Pulmonary artery endothelial cell (primary cell): ENCODE measurements at places on chromosomes 7 and 10. TPM values are rescaled to one million over a fixed set of nuclear protein-coding genes. Genes with fewer than 3 reads are reported as not detected.

ASB10 gene
- not detected in 2 replicates for total RNA-seq

DNA sequence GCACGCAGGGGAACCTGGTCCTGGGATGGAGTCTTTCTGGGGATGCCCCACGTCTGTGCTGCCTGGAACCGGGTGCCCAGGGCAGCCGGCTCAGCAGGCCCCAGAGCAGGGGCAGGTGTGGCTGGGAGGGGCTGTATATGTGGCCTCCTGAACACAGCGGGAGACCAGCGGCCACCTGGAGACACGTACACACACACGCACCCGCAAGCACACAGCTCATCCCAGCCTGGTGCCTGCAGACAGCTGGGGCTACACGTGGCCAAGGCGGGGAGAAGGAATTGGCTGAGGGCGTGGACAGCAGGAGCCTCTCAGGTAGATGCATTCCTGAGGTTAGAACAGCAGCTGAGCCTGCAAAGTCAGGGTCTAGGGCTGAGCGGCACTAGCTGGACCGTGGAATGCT is 14.0 kb downstream of the ADAM8 start:
- no peak for DNase-seq

- DNase-seq: no peak
Observed at GRCh38 chr7:95491634-95492314, 6.0 kb downstream of the ASB4 start.

- no peak for DNase-seq
Observed at GRCh38 chr7:136958016-136958415, 89.6 kb downstream of the CHRM2 start.

DNA sequence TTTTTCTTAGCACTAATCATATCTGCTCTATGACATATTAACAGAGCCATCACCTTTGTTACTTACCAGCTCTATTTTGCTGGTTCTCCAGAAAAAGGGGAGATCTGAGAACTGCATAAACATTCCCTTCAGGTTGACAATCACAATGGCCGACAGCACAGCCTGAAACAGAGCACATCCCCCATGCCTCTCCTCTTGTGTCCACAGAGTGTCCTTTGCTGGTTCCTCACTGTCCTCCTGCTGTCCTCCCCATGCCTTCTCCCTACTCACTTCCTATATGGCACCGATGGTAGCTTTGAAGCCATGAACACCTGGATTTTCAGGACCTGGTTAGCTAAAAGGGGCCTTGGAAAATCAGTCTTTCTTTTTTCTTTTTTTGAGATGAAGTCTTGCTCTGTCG is 41.8 kb downstream of the PSMC2 start:
- DNase-seq: no peak

DNA sequence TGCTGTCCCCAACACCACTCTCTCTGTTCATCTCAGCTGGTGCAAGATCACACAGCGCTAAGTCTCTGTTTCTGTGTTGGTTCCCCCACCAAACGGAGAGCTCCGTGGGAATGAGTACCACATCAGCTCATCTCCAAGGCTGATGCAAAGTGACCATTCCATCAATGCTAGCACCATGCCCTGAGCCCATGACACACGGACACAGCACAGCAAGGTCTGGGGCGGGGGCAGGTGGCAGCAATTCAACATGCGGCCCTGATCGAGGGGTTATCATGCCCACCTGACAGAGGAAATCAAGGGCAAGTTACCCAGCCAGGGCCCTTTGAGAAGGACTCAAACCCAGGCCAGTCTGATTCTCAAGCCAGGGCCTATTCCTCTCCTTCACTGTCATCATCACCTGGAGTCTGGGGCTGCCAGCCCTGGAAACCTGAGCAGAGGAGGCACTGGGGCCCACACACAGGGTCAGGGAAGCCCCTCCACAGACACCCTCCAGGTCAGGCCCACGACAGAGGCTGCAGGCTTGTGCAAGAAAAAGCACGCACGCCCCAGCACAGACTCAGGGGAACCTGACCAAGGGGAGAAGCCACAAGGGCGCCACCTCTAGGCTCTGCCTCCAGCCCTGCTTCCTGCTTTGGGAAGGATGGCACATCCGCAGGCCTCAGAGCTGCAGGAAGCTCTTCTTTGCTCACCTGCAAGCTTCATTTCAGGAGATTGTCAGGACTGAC is 74.8 kb downstream of the GRID1 start:
- no peak for DNase-seq

GRCh38 chr7:20450536-20450935 is 119.8 kb downstream of the ITGB8 start:
- DNase-seq: no peak

EPHA1 gene
- under 0.01 and 0.07 TPM in 2 replicates for total RNA-seq

GRCh38 chr10:103053659-103054581 is 135.8 kb downstream of the CNNM2 start:
- DNase-seq: peak; percentile 33

NEUROG3 gene
- not detected in 2 replicates for total RNA-seq

GRCh38 chr10:114874827-114875411 is 53.3 kb downstream of the FHIP2A start:
- DNase-seq: no peak

ZNF467 gene
- 2.3 and 2.7 TPM in 2 replicates for total RNA-seq

OR2A5 gene
- not detected in 2 replicates for total RNA-seq

TMEM229A gene
- not detected in 2 replicates for total RNA-seq

FUOM gene
- total RNA-seq: 9.3 and 32.9 TPM in 2 replicates

- DNase-seq: no peak
Observed at GRCh38 chr10:119522747-119523426, 19.6 kb downstream of the RGS10 start.

CNNM1 gene
- total RNA-seq: under 0.01 and 0.04 TPM in 2 replicates

CHAT gene
- total RNA-seq: not detected in 2 replicates

- no peak for DNase-seq
Observed at GRCh38 chr10:50222199-50222598, 29.1 kb downstream of the ASAH2 start.

- no peak for DNase-seq
Observed at GRCh38 chr7:26202019-26202990, 760 bp downstream of the CBX3 start.

- DNase-seq: peak; percentile 80
Observed at GRCh38 chr7:46576950-46577349, 655.9 kb upstream of the IGFBP3 start.

GRCh38 chr10:126902157-126902556 is 3.1 kb upstream of the DOCK1 start:
- no peak for DNase-seq

DNA sequence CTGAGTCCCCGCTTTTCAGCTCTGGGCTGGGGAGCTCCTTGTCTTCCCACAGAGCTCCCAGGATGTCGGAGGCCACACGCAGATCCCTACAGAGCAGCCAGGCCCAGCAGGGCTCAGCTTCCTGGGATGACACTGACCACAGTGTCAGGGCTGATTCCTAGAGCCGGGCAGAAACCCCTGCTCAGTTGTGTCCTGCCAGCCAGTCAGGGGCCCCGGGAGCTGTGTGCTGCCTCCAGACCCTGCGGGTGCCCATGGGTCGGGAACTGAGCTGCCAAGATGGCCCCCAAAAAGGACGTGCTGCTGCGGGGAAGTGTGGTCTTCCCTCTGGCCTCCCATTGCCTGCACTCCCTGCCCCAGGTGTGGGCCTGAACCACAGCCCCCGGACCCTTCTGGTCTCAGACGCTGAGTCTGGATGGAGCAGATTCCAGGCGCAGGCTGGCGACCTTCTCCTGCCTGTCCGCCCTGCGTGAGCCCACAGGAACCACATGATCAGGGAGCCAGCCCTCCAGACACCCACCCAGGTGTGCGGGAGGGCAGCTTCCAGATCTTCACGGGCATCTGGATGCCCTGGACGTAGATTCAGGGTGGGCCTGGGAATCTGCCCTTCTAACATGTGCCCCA is 217.4 kb downstream of the MAD1L1 start:
- no peak for DNase-seq

GLI3 gene
- 2.3 and 3.8 TPM in 2 replicates for total RNA-seq

- no peak for DNase-seq
Observed at GRCh38 chr7:18230271-18230670, 202.6 kb upstream of the PRPS1L1 start.

ZNF239 gene
- 1.1 and 2.2 TPM in 2 replicates for total RNA-seq

- no peak for DNase-seq
Observed at GRCh38 chr7:14170872-14171271, 181.4 kb upstream of the ETV1 start.

GRCh38 chr7:49294611-49295010 is 370.3 kb downstream of the CDC14C start:
- no peak for DNase-seq

DNA sequence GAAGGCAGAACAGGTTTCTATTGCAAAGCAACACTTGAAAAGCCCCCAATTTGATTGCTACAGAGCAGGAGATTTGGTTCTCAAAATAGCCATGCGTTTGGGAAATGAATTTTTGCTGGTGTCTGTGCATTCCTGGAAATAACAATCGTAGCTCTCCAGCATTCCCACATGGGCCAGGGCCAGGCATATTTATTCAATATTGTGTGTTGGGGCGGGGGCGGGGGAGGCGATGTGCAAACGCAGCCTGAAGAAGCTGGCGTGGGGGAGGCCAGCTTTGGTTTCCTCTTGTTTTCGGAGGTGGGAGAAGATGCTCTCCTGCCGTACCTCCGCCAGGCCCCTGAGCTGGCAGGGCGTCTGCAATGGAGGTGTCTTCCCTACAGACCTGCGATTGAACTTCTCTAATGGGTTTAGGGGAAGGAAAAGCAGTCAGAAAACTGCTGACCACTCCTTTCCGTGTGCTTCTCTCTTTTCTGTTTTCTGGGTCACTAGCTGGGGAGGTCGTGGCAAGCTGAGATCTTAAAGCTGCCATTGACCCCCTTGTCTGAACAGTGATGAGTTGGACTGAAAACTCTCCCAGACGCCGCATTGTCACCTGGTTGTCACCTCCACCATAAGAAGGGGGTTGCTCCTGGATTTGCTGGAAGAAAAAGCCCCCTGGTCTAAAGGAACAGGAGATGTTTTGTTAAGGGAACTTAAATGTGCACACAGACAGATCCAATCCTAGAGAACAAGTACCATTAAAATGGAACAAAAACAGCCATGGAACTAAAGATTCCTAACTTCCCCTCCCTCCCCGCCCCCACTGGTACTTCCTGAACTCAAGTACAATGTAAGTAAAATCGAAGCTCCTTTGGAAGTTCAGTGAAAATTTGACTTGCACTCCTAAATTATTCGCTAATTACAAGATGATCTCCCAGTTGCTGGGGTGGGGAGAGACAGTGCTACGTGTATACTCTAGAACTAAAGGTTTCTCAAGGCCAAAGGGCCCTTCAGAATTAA is 56.4 kb upstream of the HABP2 start:
- no peak for DNase-seq

DNA sequence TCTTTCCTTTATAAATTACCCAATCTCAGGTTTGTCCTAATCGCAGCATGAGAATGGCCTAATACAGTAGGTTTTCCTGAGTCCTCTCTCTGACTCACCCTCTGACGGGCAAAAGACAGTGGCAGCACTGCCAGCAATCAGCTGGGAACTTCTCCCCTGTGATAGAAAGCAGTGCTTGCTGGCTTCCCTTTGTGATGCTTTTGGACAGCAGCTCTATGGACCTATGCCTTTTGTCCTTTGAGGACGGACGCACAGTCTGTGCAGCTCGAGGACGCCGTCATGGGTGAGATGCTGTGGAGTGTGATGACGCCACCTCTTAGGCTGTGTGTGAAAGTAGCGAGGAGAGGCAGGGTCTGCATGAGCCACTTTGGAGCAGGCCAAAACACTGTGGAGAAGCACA is 68.8 kb downstream of the KIAA1217 start:
- no peak for DNase-seq

GRCh38 chr7:150909200-150909995 is 57.1 kb downstream of the AOC1 start:
- no peak for DNase-seq

TAS2R5 gene
- 0.53 and 0.74 TPM in 2 replicates for total RNA-seq

GRCh38 chr7:24874791-24875190 is 105.2 kb downstream of the OSBPL3 start:
- no peak for DNase-seq

DNA sequence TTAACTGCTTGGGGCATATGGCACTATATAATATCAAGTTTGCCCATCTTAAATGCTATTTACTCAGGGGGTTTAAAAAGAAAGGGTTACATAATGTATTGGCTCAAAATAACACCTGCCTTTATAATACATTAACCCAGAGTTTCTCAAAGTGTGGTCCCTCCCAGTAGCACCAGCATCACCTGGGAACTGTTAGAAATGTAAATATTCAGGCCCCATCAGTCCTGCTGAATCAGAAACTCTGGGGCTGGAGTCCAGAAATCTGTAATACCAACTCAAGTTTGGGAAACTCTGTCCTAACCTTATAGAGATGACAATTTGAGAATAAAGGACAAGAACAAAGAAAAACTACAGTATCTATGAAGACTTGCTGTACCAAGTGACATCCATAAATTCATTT is 270.7 kb downstream of the PARD3 start:
- DNase-seq: no peak

JAKMIP3 gene
- total RNA-seq: 0.07 TPM in 2 replicates

DNA sequence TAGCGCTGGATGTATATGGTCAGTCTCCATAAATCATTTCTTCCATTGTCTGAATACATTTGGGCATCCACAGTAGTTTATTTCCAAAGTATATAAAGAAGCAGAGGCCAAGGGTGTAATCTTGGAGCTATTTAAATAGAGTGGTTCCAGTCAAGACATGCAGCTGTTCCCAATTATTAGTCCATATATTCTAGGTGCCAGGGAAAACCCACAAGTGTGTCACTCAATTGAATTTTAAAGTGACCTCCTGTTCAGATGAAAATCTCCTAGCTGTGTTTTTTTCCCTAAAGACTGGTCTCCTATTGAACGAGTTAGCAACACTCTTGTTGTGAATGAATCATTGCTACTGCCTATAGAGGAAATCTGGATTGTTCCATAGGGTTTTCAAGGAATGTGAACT is 260.2 kb upstream of the BMPER start:
- DNase-seq: no peak

PAPOLB gene
- total RNA-seq: 0.04 and 0.07 TPM in 2 replicates

DNA sequence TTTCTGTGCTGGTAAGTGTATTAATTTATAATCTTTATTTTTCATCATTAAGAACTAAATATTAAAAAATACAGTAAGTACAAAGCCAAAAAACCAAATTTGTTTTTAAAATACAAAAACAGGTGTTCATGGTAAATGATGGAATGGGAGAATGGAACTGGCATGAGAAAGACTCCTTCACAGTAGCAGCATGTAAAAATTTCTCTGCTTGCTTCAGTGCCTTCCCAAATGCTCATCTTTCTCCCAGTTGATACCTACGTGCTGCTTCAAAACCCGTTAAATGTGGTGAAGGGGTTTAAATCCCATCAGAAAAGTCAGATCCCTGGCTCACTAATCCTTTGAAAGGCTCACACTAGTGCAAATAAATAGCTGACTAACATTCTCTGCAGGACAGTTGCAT is 4.2 kb downstream of the RNF133 start:
- no peak for DNase-seq
